ENCODE measurements at places on chromosomes 6 and 20. TPM values are rescaled to one million over a fixed set of nuclear protein-coding genes. Genes with fewer than 3 reads are reported as not detected.

RAMACL gene
- total RNA-seq: 0.05 TPM

KCNG1 gene
- 23.8 TPM for total RNA-seq

SLC22A16 gene
- total RNA-seq: not detected

MMS22L gene
- total RNA-seq: 8.3 TPM

RBM24 gene
- total RNA-seq: 1.9 TPM

Data from airway epithelial cell (primary cell).